RWPE1 (cell line): ENCODE measurements at places on chromosomes 4 and X.

DNA sequence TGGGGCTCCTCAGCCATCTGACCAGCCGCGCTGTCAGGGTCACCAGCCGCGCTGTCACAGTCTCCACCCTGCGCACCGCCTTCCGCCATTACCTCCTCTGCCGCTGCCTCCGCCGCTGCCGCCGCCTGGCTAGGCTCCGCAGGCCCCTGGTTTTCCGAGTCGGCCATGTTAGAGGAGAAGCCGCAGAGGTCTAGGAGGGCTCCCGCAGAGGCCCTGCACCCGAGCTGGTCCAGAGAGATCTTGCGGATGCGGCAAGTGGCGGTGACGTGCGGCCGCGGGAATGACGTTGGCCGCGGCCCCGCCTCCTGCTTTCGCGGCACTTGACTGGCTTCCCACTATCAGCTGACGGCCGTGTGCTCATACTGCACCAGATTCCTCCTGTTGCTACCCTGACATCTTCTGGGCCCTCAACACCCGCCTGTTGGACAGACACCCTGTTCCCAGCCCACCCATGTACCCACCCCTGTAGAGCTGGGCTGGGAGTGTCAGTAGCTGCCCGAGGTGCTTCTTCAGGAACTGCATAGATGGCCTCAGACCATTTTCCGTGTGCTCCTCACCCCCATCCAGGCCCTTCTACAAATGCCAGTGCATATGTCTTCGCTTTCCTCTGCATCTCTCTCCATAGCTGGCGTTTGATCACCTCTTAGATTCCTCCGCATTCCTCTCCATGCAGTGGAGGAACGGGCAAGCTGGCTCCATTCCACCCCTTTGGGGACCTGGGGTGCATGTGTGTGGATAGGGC, at the start of gene NAP1L5:
Gene NAP1L5, minus strand, starts transcription at position 242 of the 742 bp plus-strand sequence. Its CDS starts 75 bp downstream, at position 167.
- peak; percentile 8 for DNase-seq

DNA sequence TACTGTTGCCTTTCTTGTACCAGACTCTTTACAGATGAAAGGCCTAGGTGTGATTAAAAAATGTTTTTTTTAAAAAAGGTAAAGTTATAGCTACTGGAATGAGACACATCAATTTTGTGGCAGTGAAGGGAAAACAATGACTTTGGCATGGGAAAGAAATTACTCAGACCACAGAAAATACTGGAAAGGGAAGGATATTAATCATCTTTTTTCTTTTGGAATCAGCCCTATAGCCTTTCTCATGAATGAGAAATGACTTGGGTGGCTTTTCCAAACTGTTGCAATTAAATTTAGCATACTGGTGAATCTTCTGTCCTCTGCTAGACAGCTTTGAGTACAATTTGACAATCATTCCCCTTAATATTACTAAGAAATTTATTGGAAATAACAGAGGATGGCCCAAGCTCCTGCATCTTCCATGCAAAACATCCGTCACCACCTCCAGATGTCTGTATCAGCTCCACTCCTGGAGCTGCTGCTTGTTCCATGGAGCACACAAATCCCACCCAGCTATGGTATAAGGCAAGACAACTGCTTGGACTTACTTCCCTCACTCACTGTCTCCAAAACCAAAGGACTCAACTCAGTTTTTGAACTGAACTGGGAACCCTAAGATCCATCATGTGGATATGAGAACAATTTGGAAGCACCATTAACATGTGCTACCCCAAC, 97.6 kb upstream of the ARSJ start:
- DNase-seq: no peak

- no peak for DNase-seq
Measured at GRCh38 chr4:94508296-94508695, 56.6 kb downstream of the PDLIM5 start.

DNA sequence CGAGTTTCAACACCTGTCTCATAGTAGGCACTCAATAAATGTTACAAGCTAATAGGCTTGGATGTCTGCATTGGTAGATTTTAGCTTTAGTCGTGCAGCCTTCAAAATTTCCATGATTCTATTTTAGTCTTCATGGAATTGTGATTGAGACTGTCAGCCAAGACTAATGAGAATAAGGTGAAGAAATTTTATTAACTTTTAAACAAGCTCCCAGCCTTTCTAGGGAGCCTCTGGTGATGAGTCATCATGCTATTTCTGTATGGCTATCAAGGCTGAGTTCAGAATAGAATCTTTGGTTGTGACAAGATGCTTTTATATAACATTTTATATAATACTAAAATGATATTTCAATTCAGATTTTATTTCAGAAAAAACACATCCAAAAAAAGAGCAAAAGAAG, 685.8 kb downstream of the GABRG1 start:
- no peak for DNase-seq

GRCh38 chrX:19776753-19777152, 110.6 kb downstream of the SH3KBP1 start:
- DNase-seq: no peak

- DNase-seq: no peak
Measured at GRCh38 chr4:130080872-130081451, 985.0 kb downstream of the C4orf33 start.

GRCh38 chrX:133668225-133668931, 253.1 kb upstream of the GPC4 start:
- DNase-seq: peak; percentile 4

DNA sequence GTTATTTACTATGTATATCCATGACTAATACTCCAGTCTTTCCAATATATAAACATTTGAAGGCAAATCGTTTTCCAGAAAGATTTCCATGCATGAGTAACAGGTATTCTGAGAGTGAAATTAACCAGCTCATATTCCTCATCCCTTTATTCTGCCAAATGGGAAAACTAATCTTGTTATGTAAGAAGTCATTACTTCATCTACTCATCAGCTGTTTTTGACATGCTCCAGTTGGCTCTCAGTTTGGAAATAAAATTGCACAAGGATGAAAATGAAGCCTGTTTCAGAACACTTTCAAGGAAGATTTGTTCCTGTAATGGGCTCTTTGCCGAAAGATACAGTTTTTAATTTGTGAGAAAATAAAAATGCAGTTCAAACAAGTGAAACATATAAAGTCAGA, 121.9 kb downstream of the KCTD8 start:
- no peak for DNase-seq

- peak; percentile 44 for DNase-seq
Measured at GRCh38 chr4:88033309-88033708, 25.9 kb downstream of the PKD2 start.

GRCh38 chr4:22635692-22636091, 57.0 kb upstream of the GBA3 start:
- DNase-seq: no peak

GRCh38 chr4:183467246-183467645, 22.8 kb downstream of the CDKN2AIP start:
- DNase-seq: no peak

DNA sequence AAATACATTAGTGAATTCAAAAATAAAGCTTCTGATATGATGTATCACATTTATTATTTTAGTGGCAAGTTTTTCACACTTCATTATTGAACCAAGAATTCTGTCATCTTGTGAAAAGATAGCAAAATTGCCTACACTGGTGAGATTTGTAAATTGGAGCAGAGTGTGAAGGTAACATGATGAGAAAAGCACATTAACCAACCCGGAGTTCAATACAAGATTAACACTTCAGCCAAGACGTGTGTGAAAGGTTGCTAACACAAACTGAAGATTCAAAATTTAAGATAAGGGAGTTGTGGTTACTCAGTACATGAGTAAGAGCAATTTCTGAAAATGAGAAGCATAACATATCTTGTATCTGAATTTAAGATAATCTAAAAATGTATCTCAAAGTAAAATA, 346.7 kb downstream of the PDHA2 start:
- no peak for DNase-seq

DNA sequence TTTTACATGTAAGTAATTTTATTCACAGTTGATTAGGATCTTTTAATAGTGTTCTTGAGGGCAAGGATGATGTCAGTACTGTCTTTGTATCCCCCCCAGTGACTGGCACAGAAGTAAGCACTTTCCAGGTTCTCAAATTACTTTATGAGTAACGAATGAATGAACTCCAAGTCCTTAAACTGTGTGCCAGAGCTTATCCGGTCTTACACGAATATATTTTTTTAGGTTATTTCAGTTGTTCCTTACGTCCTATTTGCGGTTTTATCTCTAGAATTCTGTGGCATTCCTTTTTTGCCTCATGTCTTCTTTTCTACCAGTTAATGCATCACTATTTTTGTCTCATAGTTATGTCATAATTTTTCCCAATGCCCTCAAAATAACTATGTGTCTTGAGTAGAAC, 106.9 kb upstream of the MID1IP1 start:
- DNase-seq: peak; percentile 4

DNA sequence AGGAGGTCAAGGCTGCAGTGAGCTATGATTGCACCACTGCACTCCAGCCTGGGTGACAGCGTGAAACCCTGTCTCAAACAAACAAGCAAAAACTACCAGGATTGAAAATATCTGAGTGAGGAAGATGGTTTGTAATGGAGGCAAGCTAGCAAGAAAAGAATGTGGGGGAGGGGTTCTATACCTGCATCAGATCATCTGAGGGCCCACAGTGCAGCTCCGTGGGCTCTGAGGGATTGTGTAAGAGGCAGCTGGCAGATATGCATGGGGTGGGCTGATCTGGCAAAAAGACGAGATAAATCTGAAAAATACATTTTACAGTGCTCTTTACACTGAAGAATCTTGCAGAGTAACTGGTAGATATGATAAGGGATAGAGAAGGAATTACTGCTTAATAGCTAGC, 28.9 kb upstream of the CHRNA9 start:
- no peak for DNase-seq

DNA sequence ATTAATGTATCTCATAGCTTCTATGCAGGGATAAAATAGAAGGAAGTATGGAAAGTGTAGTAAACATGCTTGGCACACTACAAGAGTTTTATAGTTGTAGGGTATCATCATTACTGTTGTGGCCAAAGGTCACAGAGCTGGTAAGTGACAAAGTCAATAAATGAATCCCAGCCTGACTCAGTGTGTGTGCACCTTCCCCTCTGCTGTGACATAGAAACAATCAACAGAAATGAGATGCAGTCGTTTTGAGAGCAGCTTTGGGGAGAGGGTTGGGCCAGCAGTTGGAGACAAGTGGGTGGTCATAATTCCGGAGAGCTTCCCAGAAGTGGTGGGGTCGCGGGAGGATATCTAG, 82.4 kb upstream of the RBPJ start:
- DNase-seq: no peak

DNA sequence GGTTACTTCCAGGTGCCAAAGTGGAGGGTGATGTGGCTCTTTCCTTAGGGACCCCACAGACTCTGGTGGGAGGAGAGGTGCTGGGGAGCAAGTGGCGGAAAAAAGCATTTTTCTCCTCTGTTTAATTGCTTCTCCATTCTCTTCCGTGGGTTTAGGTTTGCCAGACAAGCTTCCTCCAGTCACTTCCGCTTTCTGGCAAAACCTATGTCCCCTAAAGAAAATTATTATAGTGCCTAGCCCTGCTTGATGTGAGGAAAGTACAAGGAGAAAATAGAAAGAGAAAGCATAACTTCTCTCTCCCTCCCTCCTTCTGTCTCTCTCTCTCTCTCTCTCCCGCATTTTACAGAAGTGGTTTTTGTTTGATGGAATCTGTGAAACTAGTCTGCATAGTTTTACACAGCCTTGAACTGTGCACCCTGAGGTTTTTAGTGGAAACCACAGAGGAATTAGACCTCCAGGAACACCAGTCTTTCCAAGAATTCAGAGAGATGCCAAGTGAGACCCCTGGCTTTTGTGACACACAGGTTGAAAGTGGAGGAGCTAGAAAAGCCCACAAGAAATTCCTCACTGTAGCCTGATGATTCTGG, 231.1 kb upstream of the ANXA3 start:
- no peak for DNase-seq

DNA sequence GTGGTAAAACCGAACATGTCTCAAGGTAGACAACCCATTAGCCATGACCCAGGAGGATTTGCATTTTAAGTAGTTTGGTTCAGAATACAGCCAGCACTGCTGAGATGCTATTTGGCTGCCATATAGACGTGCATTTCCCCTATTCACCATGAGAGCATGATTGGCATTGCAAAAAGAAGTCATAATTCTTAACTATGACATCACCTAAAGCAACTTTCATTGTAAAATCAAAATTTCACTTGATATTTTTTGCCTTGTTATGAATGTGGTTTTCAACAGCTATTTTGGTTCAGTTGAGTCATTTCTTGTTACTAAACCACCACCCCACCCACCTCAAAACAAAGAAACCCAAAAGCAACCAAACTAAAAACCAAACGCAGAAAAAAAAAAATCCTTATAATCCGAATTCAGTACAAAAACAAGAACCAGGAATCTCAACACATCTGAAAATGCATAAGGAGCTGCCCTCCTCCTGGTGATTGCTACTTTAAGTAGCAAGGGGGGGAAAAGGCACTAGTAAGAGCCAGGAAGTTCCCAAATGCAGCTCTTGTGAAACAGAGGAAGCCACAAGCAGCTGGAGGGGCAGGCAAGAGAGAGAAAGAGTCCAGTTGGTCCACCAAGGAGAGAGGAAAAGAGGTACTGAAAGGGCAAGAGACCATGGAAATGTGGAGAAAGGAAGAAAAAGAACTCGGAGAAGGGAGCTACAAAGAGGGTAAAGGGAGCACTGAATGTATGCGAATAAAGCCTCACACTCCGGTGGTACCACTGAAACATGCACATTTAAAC, 3.1 kb downstream of the SLITRK4 start:
- DNase-seq: no peak

DNA sequence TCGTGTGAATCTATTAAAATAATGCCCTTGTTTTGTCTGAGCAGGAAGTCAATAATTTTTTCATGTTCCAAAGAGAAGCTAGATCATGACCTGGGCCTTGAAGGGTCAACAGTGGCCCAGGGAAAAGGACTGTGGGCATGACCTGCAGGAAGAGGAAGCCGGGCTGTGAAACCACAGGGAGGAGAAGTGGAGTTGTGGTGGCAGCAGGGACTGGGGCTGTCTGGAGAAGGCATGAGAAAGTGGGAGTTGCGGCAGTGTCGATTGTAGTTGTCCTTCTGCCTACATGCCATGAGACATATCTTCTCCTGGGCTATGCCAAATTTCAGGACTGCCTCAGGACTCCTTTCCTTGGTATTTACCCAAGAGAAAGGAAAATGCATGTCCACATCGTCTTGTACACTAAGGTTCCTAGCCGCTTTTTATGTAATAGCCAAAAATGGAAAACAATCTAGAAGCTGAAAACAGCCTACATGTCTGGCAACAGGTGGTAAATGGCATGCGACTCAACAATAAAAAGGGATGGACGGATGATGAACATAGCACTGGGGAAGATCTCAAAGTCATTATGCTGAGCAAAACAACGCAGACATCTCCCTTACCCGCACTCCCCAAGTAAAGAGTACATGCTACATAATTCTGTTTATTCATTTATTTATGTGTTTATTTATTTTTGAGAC, 13.6 kb upstream of the PTTG2 start:
- DNase-seq: no peak

DNA sequence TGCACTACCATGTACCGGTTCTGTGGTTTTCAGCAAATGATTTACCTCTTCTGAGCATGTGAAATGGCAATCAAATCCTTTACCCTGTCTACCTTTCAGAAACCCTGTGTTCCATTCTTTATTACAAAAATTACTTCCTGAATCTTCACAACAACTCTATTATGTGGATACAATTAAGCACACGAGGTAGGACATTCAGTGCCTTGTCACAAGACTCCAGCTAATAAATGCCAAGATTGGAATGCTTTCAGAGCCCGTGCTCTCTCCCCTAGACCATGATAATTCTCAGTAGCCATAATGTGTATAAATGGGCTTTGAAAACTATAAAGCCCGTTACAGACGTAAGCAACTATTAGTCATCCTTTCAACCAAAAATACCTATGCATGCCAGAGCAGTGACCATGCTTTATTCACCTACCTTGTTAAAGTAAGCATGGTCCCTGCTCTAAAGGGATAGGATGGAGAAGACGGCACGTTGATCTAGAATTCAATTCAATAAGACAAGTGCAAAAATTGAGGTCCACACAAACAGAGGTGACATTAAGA, 2.4 kb downstream of the RXFP1 start:
- DNase-seq: peak; percentile 48

GRCh38 chr4:145069361-145069760, 28.6 kb downstream of the ANAPC10 start:
- peak; percentile 30 for DNase-seq
